Stimulated activated CD4-positive, alpha-beta T cell treated with anti-CD3 and anti-CD28 coated beads, Interleukin-15, amount 100 ng/mL, for 1 hour (primary cell): ENCODE measurements at places on chromosomes 4 and X.

- DNase-seq = no peak
Observed at GRCh38 chrX:17032351-17032750, 85.9 kb downstream of the REPS2 start.

GRCh38 chr4:4719436-4719835 lies 140.0 kb upstream of the MSX1 start:
- DNase-seq = no peak

DNA sequence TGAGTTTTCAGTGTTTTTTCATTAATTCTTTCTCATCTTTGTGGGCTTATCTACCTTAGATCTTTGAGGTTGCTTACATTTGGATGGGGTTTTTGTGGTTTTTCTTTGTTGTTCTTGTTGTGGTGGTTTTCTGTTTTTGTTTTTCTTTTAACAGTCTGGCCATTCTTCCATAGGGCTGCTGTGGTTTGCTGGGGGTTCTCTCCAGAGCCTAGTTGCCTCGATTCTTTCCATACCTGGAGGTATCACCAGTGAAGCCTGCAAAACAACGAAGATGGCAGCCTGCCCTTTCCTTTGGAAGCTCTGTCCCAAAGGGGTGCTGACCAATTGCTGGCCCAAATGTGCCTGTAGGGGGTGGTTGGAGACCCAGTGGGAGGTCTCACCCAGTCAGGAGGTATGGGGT lies 168.6 kb upstream of the CLNK start:
- DNase-seq = no peak

- DNase-seq = no peak
Observed at GRCh38 chrX:71095033-71095432, 618 bp upstream of the FOXO4 start.

DNA sequence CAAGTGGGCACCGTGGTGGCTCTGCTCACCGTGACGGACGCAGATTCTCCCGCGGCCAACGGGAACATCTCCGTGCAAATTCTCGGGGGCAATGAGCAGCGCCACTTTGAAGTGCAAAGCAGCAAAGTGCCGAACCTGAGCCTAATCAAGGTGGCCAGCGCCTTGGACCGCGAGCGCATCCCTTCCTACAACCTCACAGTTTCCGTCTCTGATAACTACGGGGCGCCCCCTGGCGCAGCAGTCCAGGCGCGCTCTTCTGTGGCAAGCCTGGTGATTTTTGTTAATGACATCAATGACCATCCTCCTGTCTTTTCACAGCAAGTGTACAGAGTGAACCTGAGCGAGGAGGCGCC lies 2.7 kb downstream of the FAT4 start:
- no peak for DNase-seq

DNA sequence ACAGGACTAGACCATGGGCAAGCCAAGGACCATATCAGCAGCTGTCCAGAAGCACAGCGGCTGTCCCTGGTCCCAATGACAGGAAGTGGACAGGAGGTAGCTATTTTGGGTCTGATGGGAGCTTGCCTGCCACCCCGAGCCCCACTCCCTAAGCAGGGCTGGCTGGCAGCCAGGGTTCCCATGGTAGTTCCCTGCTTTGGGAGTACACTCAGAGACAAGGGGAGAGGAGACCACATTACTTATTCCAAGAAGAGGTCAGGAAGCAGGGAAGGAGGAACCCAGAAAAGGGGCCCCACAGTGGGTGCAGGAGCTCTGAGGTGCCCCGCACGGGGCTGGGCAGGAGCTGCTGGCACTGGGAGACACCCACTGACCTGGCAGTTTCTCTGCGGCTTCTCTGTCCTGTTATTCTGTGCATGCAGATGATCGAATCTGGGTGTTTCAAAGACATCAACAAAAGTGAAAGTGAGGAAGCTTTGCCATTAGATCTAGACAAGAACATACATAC lies 36.3 kb downstream of the HTT-AS start:
- DNase-seq = no peak

DNA sequence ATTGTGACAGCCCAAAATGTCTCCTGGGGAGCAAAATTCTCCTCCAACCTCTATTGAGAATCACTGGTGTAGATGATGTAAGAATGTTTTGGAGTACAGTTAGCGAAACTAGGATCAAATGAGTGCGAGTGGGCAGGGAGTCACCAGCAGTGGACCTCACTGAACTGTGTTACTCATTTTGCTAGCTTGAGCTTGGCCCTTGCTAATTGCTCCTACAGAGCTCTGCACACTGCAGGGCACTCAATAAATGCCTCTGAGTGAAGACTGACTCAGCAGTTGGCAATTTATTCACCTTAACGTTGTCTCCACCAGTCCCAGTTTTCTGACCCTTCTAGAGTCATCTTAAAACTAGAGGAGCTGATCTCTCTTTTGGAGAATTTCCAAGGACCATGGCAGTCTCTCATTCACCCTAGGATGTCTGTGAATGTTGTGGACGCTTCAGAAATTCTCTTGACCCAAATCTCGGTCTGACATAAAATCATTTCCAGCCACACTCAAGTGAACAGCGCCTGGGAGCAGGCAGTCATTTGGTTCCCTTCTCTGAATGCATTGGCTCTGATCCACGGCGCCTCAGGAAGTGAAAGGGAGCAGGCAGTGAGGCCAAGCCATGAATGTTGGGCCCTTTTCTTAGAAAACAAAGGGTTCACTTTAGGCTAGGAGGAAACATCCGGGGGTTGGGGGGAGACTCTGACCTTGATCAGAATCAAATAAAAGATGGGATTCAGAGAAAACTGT lies 148.1 kb downstream of the NWD2 start:
- DNase-seq = no peak

DNA sequence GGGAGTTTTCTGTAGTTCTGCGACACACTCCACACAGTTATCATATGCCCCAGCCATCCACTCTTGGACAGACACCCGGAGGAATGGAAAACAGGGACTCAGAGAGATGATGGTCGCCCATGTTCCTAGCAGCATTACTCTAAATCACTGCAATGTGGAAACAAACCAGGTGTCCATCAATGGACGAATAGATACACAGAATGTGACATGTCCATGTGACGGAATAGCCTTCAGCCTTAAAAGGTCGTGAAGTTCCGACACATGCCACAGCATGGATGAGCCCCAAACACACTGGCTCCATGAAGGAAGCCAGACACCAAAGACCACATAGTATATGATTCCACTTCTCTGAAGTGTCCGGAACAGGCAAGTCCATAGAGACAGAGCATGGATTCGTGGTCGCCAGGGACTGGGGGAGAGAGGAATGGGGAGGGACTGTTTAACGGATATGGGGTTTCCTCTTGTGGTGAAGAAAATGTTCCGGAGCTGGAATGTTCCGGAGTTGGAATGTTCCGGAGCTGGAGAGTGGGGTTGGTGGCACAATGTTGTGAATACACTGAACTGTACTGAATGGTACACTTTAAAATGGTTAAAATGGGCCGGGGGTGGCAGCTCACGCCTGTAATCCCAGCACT lies 28.7 kb upstream of the AFAP1 start:
- DNase-seq = no peak

- DNase-seq = no peak
Observed at GRCh38 chrX:69285401-69285877, 120.2 kb upstream of the PJA1 start.

GRCh38 chr4:140121646-140122045 lies 32.3 kb downstream of the MAML3 start:
- no peak for DNase-seq

GRCh38 chr4:28117084-28117682 lies 1256.5 kb downstream of the STIM2 start:
- no peak for DNase-seq

- DNase-seq = no peak
Observed at GRCh38 chr4:169283114-169283509, 12.4 kb upstream of the SH3RF1 start.

GRCh38 chr4:109913596-109914241 lies 1.0 kb downstream of the EGF start:
- no peak for DNase-seq

DNA sequence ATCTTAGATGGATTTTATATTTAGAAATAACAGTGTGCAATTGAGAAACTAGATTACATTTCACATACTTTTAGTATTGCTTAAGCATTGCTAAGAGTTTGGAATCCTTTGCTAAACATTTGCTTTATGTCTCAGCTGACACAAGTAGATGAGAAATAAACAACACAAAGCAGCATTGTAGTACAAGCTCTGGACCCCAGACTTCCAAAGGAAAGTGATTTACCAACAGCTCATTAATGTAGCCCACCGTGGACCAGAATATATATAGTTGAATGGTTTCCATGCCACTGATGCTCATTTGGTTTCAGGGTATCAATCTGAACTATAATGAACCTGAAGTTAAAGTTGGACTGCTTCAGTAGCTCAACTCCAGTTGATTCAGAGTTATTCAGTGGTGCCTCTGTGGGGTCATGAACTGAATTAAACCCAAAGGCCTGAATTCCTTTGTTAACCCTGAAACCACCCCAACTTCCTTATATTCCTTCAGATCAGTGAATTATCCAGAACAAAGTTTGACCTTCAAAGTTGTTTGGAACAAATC lies 132.1 kb upstream of the NEIL3 start:
- no peak for DNase-seq

DNA sequence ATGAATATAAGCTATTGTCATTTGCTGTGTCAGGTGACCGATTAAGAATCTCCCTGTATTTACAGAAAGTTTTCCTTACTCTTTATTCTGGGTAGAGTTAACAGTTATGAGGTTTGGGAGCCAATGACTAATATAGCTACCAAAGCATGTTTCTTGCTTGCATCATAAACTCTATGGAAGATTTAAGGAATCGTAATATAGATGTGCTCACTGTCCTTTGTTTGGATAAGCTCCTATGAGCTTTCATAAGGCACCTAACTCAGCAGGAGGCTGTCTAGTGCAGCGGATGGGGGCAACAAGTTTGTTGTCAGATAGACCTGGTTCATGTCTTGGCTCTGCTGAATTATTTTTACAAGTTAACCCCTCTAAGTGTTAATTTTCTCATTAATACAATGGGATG lies 75.0 kb upstream of the PAQR3 start:
- DNase-seq = no peak

DNA sequence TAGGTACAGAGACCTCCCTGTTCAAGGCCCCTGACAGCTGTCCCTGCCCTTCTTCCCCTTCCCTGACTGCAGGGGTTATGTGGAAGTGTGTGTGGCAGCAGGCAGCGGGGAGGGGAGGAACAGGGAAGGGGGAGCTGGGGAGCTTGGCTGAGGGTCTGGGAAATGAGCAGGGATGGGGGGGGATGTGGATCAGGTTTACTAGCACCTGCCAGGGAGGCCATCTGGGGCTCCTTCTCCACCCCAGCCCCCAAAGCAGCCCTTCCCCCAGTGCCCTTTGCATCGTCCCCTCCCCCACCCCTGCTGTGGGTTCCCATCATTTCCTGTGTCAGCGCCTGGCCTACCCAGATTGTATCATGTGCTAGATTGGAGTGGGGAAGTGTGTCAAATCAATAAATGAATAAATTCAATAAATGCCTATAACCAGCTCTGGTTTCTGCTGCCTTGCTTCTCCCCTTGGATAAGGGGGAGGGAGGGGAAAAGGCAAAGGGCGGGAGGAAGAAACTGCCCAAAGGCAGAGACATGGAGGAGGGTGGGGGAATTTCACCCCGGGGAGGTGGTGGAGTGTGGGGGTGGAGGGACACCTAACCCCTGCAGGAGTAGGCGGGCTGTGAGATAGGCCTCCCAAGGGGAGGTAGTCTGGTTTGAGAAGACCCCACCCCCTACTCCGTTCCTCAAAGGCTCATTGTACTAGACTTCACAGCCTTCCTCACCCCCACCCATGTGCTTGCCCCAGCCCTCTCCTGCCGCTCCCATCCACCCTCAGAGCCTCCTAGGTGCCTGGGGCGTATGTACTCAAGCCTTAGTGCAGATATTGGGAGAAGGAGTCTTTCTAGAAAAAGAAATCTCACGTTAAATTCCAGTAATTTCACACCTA lies 3.2 kb downstream of the CXorf65 start:
- DNase-seq = no peak

DNA sequence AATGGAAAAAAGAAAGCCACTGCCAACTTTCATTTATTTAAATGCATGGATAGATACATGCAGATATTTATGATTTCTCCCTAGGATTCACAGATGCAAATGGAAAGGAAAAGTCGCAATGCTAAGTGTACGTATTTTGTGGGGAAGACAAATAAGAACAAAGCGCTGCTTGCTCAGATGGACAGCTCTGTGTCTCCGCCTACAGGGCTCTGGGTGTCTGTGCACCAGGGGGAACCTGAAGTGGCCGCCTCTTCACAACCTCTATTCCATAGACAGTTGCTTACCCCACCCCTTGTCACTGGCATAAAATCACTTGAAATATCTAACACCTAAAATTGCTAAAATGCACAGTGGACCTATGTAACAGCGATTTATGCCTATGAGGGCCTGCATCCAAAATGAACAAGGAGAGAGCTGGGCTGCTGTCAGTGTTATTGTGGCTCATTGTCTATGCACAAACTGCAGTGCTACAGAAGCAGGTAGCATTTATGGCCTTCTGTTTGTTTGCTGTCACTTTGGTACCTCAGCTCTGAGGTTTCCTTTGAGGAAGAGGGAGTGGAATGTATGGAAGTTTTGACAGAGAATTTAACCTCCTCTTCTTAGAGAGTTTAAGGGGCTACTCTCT lies 58.6 kb upstream of the PAGE1 start:
- peak; percentile 1 for DNase-seq

DNA sequence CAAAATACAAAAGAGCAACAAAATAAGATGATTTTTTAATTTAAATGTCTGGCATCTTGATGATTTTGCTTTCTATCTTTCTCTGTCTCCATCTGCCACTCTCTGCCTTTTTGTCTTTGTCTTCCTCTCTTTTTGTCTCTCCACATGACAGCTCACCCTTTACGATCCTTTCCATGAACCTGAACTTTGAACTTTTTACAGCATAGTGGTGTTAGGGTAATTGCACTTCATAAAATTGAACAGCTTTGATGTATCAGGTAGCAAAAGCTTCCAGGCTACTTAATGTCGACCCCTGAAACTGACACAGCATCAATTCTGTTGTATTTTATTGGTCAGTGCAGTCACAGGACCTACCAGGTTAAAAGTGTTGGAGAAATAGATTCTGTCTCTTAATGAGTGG lies 1517.0 kb downstream of the ADGRL3 start:
- no peak for DNase-seq

GRCh38 chrX:6374556-6374955 lies 145.9 kb upstream of the NLGN4X start:
- no peak for DNase-seq

DNA sequence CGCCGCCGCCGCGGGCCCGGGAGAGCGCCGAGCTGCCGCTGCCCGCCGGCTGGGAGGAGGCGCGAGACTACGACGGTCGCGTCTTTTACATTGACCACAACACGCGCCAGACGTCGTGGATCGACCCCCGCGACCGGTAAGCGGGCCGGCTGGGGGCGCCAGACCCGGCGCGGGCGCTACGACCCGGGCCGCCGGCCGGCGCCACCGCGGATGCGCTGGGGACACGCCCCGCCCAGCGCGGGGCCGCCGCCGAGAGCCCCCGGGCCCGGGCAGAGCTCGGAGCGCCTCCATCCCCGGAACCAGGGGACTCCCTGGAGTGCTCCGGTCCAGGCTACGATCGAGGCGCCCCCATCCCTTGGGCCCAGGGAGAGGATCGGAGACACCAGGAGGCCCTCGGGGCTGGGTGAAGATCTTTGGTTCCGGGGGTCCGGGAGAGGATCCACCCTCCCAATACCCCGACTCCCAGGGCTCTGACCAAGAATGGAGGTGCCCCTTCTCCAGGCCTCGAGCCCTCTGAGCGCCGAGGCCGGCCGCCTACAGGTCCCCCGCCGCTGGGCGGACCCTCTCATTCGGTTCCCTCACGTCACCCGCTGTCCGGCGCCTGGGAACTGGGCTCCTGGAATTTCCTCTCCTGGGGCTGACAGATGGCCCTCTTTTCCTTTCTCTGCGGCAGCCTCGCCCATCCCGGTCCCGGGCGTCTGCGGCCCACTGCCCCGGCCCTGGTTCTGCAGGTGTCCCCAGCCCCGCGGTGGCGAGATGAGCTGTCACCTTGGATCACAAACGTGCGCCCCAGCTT lies 48.8 kb downstream of the CLDN34 start:
- DNase-seq = no peak
